ENCODE measurements at places on chromosomes 3 and 15.
A peak's percentile ranks its signal among the peaks of the same experiment; 100 is the strongest.

GRCh38 chr3:142035308-142035922 is 113.9 kb downstream of the TFDP2 start:
- DNase-seq = no peak

DNA sequence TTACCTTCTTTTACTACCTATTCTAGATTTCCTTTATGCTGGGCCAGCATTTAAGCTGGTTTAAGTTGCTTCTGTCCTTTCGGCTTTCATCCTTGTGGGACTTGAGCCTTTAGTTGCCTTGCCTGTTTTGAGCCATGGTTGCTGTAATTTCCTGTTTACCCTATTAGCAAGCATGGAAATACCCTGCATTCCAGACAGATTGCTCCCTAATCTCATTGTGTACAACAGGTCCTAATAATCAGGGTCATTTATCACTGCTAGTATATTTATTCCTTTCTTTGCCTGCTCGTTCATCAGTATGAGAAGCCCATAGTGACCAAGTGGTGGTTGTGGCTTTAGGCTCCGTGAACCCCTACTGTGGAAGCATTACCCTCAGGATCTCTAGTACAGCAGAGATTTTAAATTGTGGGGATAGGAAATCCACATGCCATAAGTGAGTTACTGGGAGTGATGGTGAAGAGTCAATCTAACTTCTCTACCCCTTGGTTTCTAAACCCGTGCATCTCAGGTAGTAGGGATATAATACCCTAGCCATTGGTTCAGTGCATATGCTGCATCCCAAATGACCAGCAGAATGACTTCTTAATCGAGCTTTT is 31.9 kb downstream of the NCK1 start:
- DNase-seq = no peak

DNA sequence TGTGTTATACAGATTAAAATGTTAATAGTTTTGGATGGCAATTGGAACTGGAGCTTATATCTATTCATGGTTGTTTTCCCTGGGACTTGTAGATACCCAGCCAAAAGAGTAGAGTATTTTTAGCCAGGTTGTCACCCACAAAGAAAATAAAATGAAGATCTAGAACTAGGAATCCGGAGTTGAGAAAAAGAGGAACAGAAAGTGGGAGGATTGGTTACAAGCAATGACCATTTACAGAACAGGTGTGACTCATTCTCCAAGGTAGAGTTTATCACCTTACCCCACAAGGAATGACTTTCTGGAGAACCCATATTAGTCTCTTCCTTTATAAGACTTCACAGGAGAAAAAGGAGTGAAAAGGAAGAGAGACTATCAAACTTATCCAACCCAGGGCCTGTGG is 99.8 kb downstream of the TMEM108 start:
- DNase-seq = no peak

DNA sequence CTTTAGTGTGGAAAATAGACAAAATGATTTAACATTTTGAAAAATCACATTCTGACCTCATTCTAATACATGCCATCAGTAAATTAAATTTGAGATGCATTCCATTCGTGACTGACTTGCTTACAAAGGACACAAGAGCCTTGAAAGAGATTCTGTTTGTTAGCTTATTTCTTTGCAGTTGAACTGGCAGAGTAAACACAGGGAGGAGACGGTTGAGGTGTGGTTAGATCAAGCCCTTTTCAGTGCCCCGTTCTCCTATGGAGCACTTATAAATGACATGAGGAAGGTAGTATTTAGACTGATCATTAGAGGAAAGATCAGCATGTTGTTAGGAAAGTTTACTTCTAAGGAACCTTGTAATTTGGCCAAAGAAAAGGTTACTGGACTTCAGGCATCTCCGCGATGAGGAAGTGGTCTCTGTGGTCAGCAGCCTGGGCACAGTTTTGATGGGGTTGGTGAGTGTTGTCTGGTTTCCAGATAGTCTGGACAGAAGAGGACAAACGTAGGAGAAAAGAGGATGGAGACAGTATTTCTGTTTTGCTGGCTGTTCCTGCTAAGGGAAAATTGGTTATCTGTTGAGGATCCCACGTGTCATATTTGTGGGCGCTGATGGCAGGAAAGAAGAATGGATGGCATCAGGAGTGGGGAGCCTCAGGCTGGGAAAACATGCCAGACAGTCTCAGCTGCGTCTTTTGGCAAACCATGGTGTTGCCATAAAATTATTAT is 328.9 kb upstream of the TBL1XR1 start:
- DNase-seq = no peak

DNA sequence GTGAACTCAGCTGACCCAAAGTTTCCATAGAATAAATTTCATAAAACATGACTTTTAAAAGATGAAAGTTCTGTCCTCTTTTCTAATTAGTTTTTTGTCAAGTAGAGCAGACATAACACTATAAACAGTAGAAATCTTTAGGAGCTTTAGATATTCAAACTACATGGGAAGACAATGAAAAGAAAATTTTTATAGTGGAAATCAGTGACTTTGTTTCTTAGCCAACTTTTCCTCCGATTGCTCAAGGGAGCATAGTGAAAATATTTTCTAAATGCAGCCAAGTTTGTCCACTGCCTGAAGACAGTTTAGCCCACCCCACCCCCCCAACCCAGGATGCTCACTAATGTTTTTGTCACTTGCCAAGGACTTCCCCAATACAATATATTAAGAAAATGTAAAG is 114.9 kb downstream of the PLD1 start:
- no peak for DNase-seq

- DNase-seq = no peak
These were observed 69.6 kb upstream of the CTNNB1 start for GRCh38 chr3:41129731-41130130.

GRCh38 chr15:40420793-40421192 is 15.2 kb downstream of the IVD start:
- DNase-seq = no peak

DNA sequence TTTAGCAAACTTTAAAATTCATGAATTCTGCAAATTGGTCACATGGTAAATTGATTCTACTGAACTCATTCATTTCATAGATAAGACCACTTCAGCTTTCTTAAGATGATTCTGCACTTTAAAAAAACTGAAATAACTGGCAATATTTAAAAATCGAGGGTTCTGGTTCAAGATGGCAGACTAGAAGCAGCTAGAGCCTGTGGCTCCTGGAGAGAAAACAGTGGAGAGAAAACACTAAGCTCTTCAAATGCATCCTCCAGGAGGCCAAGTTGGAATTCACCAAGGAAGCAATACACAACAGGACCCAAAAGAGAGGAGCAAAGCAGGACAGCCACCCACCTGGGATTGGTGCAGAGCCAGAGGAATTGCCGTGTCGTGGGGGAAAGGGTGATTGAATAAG is 132.1 kb downstream of the SPATA16 start:
- no peak for DNase-seq

DNA sequence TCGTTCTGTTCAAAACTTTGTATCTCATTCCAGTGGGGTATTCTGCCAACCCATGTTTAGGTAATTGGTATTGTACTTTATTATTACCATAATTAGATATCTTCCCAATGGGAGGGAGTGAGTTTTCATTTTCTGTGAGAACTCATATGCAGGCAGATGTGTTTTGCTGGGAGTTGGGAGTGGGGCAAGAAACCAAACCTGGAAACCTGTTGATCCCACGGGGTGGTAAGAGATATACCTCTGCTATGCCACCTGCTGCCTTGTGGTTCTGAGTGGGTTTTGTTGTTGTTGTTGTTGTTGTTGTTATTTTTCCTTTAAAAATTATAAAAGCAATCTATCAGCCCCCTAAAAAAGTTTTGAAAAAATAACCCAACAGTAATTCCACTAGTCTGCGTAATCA is 32.1 kb downstream of the ZNF592 start:
- DNase-seq = no peak

GRCh38 chr15:66369773-66370651 is 13.5 kb upstream of the TIPIN start:
- DNase-seq = peak; percentile 30
